ENCODE measurements at places on chromosomes 6 and 20.

DNA sequence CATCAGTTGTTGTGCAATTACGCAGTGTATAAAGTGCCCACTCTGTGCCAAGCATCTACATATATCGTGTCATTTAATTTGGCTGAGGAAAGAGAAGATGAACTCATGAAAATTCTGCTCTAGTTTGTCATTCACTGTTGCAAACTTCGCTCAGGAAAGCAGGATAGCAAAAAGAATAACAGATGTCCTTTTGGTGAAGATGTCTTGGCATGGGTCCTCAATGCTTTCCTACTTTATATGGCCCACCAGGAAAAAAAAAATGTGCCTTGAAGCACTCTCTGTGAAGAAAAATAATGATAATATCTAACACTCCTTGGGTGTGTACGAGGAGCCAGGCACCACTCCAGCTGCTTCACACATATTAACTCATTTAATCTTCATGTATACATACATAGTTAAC, 5.6 kb upstream of the PHACTR1 start:
- DNase-seq = no peak

DNA sequence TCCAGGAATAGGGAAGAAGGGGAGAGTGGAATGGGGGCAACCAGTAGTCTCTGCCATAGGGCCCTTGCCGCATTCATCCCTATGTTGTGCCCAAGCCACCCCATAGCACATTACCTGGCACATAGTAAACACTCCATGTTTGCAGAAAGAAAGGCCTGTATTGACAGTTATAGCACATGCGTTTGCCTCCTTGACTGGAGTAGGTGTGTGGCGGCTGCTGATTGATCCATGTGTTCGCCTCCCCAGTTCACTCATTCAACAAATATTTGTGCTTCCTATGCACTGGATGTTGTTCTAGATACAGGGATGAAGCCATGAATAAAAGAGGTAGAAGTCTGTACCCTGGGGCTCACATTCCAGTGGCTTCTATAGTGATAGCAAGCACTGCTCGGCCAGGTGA, 19.8 kb upstream of the CCDC167 start:
- DNase-seq = no peak

GRCh38 chr20:35263532-35264341, 14.2 kb downstream of the MMP24OS start:
- no peak for DNase-seq

DNA sequence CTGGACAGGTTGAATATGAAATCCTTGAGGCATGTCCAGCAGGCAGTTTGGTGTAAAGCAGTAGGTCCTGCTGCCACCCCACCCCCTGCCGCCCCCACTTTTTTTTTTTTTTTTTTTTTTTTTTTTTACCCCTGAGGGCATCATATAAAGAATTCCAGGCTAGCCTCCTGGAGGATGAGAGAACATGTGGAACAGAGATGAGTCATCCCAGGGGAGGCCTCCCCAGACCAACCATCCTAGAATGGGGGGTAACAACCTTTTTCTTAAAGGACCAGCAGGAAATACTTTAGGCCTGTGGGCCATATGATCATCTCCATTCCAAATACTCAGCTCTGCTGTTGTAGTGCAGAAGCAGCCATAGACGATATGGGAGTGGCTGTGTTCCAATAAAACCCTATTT, 170.9 kb downstream of the GJA10 start:
- no peak for DNase-seq

DNA sequence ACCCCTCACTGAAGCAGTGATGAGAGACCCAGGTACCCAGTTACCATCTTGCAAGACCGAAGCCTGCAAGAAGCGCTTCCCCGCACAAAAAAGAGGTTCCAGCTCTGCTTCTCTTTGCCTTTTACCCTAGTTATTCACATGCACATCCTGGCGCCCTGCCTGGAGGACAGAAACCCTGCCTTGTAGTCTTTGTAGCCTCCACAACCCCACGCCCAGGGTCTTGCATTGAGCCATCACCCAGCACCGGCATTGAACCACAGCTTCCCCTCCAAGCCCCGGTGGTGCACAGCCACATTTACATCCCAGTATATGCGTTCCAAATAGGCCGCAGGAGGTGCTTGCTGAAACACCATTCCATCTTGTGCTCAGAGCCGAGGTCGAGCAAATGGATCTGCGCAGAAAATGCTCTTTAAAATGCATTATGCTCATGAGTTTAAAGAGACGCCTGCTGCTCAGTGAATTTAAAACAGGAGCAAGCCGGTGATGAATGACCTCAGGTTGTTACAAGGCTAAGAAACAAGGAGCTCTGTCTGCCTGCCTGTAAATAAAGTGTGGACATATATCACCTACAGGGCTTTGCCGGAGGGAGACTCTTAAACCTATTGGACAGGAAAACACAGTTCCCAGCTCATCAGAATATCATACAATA, 61.7 kb downstream of the GNAS-AS1 start:
- no peak for DNase-seq

GRCh38 chr6:142443532-142443931, 141.7 kb downstream of the ADGRG6 start:
- no peak for DNase-seq

GRCh38 chr6:90322976-90323474, 26.4 kb upstream of the BACH2 start:
- DNase-seq = no peak

DNA sequence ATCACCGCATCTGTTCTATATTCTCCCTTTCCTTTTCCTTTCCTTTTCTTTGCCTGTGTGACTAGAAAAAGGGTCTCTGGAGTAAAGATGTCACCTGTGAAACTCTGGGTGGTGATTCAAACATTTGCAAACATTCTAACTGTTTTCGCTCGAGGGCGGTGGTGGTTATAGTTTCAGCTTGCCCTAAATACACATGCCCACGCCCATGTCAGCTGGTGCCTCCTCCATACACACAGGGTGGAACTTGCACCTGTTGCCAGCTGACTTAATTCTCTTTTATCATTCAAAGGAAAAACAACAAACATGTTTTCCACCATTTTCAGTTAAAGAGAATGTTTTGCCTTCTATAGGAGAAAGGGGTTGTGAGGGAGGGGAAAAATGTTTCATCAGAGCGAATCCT, 381.9 kb upstream of the ARID1B start:
- peak; percentile 64 for DNase-seq

DNA sequence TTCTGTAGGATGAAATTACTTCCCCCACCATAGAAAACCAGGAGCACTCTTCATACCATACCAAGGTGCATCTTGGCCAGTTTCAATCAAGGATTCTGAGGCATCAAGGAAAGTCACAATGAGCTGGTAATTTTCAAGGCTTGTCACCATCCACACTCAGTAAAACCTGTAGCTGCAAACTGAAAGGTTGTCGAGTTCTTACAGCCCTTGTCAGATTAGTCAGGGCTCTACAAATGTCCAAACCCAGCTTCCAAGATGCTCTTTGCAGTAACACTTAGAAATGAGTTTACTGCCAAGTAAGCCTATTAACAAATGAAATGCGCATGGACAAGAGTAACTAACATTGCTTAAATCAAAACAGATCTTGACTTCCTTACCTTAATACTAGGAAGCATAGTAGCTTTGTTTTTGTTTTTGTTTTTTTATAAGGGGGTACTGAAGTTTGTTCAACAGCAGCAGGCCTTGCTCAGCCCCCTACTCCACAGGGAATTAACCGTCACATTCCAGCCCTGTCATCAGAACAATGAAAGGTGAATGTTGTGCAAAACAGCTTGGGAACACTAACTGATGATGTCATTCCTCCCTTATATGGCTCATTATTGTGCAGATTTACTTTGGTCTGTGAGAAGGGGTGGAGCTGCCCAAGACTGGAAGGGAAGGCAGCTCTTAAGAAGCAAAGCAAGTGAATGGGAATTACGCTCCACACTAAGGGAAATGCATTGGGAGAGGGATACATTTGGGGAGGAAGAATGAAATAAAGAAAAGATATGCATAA, 49.9 kb upstream of the TMEM30A start:
- no peak for DNase-seq

DNA sequence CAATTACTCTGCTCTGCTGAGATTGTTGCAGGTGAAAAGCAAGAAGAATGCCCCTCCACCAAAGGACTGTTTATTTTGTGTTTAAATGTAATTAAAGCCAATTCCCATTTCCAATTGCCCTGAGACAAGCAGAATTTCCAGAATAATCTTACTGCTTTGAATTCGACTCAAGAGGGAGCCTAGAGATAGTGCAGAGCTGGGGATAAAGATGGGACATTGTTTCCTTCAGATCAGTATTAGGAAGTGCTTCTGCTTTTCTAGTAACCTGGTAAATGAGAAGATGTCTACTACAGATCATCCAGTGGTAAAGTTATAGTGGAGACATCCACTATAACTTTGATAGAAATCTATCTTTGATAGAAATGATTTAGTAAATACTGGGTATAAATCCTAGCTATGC, 326.9 kb downstream of the UBE3D start:
- DNase-seq = no peak

DNA sequence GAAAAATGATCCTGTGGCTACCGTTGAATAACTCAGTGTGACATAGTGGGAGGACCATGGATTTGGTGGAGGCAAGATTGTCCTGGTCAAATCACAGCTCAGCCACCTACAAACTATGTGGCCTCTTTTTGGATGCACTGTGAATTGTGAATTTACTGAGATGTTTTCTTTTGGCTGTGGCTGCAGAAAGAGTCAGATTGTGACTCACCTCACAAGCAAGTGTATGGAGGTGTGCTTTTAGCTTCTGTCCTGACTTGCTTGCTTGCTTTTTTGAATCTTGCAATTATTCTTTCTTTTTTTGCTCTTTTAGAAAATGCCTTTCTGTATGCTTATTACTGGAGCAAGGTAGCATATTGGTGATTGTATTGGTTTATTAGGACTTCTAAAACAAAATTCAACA, 122.9 kb upstream of the FOXO3 start:
- no peak for DNase-seq
